Muscle of back (tissue), 13 donors: ENCODE measurements at places on chromosomes 6 and 20.
A peak's percentile ranks its signal among the peaks of the same experiment; 100 is the strongest.

- DNase-seq: no peak
Observed at GRCh38 chr6:45400021-45400420, 22.3 kb upstream of the SUPT3H start.

- no peak for DNase-seq
Observed at GRCh38 chr6:63347599-63347998, 27.8 kb upstream of the LGSN start.

DNA sequence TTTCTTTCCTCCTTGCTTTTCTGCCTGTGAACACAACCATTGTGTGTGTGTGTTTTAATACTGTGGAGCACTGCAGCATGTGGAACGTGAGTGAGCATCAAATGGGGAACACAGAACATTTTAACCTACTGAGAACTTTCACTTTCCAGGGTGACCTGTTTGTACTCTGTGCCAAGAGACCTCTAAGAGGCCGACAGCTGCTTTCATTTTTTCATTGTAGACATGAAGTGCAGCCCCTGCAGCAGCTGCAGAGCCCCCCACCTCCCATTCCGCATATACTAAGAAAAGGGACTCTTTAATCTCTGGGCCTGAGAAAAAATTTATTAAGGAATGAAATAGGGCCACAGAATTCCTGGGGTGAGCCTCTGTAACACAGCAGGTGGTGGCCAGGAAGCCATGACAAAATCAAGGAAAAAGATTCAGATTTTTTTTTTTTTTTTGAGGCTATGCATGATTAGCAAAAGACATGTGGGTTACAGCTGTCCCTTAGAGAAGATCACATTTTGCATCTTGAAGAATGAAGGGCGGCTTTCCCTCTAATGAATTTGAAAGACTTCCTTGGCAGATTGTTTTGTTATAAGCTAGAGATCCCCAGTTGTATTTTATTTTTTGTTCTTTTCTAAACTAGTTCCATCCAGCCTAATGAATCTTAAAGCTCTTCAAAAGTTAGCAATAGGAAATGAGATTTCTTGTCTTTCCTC, 503.4 kb downstream of the CD109 start:
- peak; percentile 62 for DNase-seq

GRCh38 chr6:28900577-28901256, 23.1 kb downstream of the TRIM27 start:
- no peak for DNase-seq

DNA sequence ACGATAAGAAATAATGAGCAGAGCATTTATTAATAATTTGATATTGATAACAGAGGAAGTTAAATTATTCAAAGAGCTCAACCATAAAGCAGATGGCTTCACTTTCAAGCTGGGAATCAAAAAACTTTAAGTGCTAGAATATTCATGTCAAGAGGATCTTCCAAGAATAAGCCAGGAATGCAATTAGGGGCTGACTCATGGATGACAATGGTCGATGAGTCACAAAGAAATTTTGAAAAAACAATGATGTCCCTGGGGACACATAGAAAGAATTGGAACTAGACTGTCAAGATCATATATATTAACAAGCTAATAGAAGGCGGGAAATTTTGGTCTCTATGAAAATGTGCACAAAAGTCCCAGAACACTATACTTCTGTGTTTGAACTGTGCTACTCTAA, 304.1 kb downstream of the LAMA2 start:
- no peak for DNase-seq

GRCh38 chr6:119267126-119267905, 82.2 kb downstream of the MAN1A1 start:
- no peak for DNase-seq

GRCh38 chr6:48486373-48486772, 375.4 kb upstream of the PTCHD4 start:
- no peak for DNase-seq

DNA sequence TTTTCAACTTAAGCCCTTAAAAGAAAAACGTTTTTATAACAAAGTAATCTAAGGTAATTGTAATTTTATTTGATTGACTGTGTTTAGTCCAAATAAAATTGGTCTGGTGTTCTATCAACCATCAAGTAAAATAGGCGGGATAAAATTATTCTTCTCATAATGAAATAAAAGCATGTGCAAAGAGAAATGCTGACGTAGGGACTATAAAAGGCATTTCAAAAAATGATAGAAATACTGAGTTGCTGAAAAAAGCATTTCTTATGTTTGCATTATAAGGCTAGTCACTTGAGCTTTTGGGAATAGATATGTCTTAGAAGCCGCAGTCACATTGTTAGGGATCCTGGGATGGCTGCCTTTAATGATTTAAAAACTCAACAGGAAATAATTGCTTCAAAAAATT, 608.0 kb upstream of the JAG1 start:
- no peak for DNase-seq

GRCh38 chr6:108630050-108630714, 69.5 kb downstream of the FOXO3 start:
- no peak for DNase-seq

DNA sequence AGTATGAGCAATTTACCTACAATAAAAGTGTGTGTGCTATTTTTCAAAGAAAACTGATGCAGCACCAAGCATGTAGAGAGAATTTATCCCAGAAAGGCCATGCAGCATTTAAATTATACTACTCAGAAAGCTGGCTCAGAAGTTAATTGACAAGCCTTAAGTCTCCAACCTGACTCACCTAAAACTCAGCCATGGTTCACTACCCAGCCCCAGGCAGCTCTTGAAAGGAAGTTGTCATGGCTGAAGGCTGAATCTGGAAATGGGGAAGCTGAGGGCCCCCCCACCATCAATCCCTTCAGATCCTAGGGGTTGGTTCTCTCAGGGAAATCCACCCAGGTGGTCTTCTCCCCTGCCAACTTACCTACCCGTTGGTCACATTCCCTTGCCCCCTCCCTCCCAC, 19.7 kb downstream of the PPIL6 start:
- DNase-seq: no peak

- DNase-seq: peak; percentile 80
Observed at GRCh38 chr6:47097092-47097945, 55.2 kb upstream of the ADGRF1 start.

GRCh38 chr6:19472153-19472552, 365.0 kb upstream of the ID4 start:
- DNase-seq: no peak

DNA sequence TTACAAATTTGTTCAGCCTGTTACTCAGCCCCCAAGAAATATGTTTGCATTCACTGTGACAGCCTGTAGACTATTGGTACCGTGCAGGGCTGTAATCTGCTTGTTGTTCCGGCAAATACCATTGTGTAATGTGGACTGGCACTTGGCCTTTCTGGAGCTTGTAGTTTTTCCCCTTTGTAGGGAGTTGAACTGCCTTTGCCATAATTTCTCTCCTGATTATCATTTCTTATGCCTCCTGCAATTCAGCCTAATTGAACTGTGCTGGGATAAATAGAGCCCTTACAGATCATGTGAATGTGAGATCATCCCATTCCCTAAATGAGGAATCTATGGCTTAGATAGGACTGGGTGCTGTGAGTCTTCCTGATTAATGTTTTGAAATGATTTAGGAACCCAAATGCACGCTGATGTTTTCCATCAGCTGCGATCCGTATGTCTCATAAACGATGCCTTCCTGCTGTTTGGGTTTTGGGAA, 185.1 kb downstream of the JARID2 start:
- no peak for DNase-seq

DNA sequence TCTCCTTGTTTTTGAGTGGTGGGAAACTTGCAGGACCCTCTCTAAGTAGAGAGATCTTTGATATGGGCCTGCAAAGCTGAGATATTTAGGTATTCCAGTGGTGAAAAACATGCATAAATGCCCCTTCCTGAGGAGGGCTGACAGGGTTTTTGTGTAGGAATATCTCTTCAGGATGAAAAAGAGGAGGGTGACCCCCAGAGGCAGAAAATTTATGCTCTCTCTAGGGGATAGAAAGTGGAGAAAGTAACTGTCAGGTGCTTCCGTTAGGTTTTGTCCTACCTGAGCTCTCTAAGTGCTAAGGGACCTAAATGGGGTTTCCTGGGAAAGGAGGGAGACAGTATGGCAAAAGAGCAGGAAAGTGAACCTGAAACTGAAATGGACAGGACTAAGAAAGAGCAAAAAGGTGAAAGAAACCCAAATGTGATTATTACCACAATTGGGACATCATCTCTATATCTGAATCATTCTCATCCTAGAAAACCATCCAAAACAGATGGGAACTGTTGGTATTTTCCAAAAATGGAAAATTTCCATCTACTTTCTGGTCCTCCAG, 2.0 kb downstream of the COL19A1 start:
- DNase-seq: no peak

GRCh38 chr6:118288355-118289124, 259.6 kb upstream of the PLN start:
- DNase-seq: no peak

DNA sequence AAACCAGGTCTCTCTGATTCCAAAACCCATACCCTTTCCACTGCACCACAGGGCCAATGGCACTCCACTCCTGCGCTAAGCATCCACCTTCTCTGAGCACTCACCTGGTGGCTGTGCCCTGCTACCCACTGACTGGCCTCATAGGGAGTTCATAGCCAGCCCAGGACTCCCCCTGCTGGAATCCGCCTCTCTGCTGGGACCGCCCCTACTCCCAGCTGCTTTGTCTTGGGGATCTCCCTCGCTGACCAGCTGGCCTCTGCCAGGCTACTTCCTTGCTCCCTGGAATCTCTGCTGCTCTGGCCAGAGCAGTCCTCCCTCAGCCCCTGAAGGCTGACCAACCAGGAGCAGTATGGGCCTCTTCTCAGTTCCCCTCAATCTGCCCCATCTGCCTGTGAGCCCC, 129.7 kb downstream of the FAXC start:
- no peak for DNase-seq
